ENCODE measurements at places on chromosomes 3 and 15.

GRCh38 chr15:26620528-26621458, 152.1 kb downstream of the GABRB3 start:
- no peak for DNase-seq

DNA sequence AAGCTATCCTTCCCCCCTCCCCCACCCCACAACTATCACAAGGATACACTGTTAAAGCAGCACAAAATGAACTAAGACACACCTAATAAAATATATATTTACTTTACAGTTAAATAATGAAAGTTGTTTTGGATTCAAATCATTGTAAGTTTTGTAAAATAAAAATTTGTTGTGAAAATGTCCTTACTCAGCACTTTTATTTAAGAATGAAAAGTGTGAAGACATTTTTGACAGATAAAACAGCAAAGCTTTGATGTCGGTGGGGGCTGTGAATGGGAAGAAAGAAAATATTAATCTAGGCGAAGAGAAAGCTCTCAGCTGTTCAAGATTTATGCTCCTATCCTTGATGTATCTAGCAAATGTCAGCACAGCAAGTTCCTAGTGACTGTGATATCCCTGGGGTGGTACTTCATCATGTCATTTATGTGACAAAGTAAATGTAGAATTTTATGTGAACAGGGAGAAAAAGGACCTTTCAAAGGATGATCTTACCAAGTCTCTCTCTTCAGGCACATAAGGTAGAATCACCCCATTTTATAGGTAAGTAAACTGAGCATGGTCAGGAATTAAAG, 216.4 kb downstream of the ROBO1 start:
- DNase-seq = no peak

DNA sequence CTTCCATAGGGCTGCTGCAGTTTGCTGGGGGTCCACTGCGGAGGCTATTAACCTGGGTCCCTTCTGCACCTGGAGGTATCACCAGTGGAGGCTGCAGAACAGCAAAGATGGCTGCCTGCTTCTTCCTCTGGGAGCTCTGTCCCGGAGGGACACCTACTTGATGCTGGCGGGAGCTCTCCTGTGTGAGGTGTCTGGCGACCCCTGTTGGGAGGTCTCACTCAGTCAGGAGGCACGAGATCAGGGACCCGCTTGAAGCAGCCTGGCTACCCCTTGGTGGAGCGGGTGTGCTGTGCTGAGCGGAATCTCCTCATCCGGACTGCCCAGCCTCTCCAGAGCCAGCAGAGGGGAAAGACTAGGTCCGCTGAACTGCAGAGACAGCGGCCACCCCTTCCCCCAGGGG, 56.0 kb upstream of the CTXND1 start:
- no peak for DNase-seq

- no peak for DNase-seq
Observed at GRCh38 chr3:167318996-167319615, 61.0 kb downstream of the ZBBX start.

DNA sequence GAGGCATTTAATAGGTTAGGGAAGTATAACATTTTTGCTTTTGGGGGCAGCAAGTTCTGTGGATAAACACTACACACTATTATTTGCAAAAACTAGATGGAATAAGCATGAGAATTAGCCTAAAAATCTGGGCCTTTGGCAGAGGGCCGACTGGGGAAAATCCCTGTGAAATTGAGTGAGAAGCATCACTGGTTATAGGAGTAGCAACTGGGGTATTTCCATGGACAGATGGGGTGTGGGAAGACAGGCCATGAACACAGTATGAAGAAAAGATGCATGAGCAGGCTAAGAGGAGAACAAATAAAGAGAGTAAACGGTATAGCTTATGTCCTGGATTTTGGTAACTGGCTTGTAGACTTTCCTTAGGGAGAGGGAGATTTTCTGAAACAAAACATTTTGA, 32.9 kb upstream of the CSPG5 start:
- DNase-seq = no peak

GRCh38 chr3:94405258-94406035, 342.6 kb downstream of the NSUN3 start:
- DNase-seq = no peak

DNA sequence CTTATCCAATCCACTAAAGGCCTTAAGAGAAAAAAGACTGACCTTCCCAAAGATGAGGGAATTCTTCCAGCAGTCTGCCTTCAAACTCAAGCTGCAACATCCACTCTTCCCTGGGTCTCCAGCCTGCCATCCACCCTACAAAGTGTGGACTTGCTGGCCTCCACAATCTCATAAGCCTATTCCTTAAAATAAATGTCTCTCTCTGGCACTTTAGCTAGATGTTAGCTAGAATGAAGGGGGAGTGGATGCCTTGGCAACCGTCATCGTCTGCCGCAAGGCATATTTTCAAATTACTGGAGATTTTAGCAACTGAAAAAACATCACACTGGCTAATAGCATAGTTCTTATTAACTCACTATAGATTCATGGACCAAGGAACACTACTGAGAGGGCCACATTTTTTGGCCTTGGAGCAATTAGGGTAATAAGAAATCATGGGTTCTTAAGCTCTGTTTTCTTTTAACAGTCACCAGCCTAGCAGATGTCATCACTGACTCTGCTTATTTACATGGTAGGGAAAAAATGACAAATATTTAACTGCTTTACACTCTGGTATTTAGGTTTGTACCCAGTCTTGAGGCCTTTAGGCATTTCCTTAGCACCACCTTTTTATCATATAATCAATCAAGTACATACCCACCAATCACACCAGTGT, 245.3 kb downstream of the MYRIP start:
- DNase-seq = no peak

DNA sequence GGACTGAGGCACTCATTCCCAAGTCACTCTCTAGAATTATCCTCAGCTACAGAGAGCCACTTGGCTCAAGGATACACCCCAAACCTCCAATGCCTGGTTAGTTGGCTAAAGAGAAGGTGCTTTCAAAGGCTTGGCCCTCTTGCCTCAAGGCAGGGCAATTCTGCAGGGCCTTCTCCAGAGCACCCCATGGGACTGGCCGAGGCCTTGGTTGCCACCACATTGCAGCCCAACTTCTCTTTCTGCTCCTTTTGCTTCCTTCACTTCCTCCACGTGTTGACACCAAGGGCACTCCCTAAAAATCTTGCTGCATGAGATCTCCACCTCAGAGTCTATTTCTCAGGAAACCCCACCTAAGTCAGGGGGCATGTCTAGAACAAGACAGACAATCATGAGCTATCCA, 36.7 kb downstream of the MEGF11 start:
- DNase-seq = no peak

GRCh38 chr15:80455051-80455648, 51.0 kb downstream of the ARNT2 start:
- no peak for DNase-seq

DNA sequence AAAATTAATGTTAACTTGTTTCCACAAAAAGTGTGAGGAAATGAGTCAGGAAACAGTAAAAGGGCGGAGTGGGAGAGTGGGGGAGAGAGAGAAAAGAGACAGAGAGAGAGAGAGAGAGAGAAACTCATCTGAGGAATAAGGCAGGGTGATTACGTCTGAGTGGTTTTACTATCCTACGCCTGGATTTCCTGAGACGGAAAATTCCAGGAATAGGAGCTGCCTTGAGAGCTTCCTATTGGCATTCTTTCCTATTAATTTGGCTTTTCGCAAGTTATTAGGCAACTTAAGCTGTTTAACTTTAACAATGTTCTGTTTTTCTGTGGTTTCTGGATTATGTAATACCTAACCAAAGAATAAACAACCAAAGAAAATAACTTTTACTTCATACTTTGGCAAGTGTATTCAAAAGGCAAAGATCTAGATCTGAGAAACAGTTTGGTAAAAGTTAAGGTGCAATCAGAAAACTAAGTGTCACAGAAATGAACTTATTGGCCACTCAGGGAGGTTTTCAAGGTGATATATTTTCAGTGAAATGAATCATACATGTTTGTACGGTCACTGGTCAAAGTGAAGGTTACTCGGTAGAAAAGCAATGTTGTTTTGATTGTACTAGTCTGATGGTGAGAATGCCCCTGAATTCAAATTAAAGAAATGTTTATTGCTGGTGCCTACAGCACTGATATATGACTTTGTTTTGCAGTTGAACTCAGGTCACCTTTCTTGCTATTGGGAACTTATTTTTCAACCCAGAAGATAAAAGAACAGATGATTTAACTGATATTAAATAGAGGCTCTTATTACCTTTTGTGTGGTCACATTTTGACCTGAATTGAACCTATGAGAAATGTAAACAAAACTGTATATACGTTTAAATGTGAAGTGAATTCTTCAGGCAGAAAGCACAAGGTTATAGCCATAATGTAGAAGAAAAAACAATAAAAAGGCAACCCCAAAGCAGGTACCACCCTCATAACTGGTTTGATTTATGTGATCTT, 39.9 kb upstream of the TNFSF10 start:
- DNase-seq = no peak

DNA sequence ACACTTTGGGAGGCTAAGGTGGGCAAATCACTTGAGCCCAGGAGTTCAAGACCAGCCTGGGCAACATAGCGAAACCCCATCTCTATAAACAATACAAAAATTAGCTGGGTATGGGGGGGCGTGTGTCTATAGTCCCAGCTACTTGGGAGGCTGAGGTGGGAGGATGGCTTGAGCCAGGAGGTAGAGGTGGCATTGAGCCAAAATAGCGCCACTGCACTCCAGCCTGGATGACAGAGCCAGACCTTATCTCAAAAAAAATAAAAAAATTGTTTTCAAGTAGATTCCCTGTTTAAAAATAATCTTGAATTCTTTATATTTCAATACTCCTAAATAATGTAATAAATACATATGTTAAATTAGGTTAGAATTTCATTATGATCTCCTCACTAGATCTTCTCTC, 9.8 kb downstream of the HMCES start:
- no peak for DNase-seq

DNA sequence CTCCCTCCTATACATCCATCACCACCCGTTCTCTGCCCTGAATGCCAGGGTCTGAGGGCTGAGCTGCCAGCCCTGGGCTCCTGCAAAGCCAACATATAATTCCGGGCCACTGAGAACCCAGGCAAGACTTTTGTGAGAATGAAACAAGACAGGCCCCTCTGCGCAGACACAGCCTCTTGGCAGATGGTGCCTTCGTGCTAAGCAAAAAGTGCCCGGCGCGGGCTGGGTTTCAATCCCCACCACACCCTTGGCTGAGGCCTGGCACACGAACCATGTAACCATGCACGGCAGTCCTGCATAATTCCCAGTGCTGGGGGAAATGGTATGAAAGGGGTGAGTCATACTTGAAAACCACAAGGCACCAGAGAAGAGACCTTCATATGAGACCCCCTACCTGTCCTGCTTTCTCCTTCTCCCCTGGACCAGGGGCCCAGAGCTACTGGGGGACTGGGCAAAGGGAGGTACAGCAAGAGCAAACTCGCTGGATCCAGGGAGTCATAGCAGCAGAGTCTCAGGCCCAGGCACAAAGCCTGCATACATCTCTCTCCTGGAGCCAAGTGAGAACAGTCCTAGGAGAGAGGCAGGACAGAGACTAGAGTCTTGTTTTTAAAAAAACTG, 26.1 kb upstream of the LOXL1 start:
- DNase-seq = no peak

- no peak for DNase-seq
Observed at GRCh38 chr15:29162411-29162810, 107.2 kb downstream of the NSMCE3 start.

DNA sequence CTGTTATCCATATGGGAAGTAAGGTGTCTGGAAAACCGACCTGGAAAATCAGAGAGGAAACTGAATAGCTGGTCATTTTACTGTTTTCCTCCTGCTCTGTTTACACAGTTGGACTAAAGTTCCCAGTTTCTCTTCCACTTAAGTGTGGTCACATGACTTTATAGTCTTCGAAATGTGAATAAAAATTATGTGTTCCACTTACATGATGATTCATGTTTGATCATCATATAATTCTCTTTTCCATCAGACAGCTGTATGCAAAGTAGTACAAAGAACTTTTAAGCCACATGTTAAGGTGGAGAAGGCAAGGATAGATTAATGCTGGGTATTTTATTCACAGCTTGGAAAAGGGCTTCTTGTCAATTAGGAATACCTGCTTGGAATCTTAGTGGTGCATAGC, 525.5 kb upstream of the BCHE start:
- no peak for DNase-seq

DNA sequence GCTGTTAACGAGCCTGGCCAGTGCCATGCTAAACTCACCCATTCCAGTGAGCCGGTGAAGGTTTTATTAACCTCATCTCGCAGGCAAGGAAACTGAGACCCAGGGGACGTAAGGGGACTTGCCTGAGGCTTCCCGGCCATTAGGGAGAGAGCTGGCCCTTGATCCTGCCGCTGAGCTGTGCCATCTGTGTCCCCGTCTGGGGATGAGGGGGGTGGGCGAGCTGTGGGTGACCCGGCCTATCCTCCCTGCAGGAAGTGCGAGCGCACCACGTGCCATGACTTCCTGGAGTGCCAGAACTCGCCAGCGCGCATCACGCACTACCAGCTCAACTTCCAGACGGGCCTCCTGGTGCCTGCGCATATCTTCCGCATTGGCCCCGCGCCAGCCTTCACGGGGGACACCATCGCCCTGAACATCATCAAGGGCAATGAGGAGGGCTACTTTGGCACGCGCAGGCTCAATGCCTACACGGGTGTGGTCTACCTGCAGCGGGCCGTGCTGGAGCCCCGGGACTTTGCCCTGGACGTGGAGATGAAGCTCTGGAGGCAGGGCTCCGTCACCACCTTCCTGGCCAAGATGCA, 88.5 kb downstream of the FBLN2 start:
- no peak for DNase-seq

- DNase-seq = no peak
Observed at GRCh38 chr3:192826214-192827006, 91.2 kb downstream of the MB21D2 start.

DNA sequence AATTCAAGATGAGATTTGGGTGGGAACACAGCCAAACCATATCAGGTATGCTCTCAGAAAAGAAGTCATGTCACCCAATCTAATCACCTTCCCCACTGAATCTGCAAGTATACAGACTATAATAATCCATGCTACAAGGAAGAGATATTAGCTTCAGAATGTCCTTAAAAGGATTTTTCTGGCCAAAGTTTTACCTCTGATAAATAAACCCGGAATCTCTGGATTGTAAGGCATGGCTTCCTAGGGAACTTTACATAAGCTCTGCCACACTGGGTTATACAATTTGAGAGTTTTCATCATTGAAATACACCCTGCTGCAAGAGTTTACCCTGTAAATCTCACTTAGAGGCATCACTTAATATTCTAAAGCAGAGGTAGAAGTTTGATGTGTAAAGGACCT, 330.5 kb upstream of the KCNMB2 start:
- no peak for DNase-seq

DNA sequence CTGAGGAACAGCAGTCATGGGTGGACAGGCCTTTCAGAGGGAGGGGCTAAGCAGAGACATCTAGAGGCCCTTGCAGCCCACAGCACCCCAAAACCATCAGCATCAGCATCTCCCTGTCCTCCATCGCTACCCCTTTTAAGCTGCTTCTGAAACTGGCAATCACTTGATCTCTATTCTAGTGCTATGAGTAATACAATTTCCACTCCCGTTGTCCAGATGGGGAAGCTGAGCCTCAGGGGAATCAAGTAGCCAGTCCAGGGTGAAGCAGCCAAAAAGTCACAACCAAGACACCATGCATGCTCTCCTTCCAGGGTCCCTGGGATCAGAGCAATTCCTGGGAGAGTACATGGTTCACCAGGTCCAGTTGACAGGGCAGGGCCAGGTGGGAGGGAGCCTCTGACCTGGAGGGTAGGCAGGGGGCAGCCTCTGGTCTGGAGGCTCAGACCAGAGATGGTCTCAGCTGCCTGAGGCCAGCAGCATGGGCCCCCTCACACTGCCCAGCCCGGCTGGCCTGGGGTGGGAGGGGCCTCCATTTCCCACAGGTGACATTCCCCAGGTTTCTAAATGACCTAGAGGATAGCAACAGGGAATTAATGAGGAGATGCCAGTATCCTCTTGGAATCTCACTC, 30.0 kb downstream of the KLHL25 start:
- no peak for DNase-seq

Measured in activated T-cell treated with anti-CD3 and anti-CD28 coated beads for 1 hour (primary cell).